ENCODE measurements at places on chromosomes 1 and 21.

- no peak for DNase-seq
These were observed 6.2 kb downstream of the TMEM59 start for GRCh38 chr1:54046671-54047383.

DNA sequence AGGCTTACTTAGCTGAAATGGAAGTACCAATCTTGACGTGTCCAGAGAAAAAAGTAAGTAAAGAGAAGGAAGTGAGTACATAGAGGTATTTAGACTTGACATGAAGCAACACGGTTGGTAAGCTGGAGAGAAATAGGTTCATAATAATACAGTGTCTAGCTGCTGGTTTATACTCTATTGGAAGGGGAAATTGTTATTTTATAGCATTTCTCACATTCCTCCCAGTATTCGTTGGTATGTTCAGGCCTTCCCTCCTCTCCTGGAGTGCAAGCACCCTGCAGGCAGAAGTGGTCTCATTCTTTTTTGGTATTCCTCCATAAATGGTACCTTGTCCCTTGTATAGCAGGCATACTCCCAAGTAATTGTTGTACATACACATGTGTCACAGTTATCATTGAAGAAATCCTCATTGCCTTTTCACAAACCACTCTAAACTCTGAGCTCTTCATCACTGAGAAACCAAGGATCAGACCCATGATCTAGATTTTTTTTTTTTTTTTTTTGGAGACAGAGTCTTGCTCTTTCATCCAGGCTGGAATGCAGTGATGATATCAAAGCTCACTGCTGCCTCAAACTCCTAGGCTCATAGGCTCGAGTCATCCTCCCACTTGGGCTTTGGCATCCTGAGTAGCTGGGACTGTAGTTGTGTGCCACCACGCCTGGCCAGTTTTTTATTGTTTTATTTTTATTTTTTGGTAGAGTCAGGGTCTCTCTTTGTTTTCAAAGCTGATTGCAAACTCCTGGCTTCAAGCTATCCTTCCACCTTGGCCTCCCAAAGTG is 9.8 kb upstream of the IPO9 start:
- no peak for DNase-seq

DNA sequence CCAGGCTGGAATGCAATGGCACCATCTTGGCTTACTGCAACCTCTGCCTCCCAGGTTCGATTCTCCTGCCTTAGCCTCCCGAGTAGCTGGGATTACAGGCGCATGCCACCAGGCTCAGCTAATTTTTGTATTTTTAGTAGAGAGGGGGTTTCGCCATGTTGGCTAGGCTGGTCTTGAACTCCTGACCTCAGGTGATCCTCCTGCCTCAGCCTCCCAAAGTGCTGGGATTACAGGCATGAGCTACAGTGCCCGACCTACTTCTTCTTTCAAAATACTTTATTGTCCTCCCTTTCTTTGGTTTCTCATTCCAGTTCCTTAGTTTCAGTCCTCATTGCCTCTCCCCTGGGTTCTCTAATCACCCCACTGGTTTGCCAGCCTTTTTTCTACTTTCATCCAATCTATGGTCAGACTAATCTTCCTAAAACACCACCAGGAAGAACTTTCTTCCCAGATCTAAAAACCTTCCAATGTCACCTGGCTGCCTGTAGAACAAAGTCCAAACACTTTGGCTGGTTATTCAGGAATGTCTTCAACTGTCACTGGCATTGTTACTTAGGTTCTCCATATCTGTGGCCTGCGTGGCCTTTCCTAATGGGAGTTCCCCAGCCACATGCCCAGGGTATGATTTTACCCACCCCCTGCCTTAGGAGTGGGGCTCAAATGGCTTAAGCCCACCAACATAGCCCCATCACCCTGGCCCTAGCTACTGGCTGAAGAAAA is 29.0 kb upstream of the SLC30A1 start:
- no peak for DNase-seq

DNA sequence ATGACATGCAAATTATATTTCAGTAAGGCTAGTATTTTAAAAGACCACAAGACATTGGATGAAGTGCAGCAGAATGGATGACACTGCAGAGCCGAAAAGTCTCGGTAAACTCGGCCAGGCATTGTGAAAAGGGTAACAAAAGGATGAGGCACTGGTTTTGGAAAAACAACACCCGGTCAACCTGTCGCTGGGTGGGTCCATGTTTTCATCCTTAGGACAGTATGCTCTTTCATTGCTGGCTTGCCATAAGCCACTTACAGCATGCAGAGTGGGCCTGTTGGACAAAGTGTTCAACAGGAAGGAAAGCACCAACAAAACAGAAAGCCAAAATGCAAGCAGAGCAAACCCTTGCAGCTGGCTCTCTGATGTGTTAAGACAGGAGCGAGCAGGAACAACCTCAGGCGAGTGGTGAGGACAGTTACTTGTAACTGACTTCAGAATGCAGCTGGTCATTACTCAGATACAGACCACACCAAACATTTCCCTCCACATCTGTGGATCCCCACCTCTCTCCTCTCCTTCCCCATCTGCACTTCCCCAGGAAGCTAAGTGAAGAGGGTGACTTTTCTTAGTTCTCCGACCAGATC is 2.9 kb upstream of the RCAN1 start:
- DNase-seq, result no peak

DNA sequence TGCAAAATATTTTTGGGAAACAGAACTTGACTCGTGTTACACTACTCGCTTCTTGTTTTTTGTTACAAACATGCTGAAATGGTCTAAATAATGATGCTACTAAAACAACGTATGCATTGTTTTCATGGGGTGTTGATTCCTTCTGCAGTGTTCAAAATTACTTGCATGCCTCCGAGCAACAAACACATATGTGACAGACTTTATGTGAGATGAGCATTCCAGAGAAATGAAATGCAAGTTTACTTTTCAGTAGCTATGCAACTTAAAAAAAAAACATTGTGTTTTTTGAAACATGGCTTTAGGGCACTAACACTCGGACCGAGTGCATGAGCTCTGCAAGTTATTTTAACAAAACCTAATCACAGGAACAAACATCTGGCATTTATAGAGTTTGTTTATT is 84.8 kb downstream of the CAMTA1 start:
- peak; percentile 36 for DNase-seq

DNA sequence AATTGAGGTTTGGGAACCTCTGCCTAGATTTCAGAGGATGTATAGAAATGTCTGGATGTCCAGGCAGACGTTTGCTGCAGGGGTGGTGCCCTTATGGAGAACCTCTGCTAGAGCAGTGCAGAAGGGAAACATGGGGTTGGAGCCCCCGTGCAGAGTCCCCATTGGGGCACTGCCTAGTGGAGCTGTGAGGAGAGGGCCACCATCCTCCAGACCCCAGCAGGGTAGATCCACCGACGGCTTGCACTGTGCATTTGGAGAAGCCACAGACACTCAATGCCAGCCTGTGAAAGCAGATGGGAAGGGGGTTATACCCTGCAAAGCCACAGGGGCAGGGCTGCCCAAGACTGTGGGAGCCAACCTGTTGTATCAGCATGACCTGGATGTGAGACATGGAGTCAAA is 354.6 kb downstream of the ZNF326 start:
- DNase-seq, result no peak

DNA sequence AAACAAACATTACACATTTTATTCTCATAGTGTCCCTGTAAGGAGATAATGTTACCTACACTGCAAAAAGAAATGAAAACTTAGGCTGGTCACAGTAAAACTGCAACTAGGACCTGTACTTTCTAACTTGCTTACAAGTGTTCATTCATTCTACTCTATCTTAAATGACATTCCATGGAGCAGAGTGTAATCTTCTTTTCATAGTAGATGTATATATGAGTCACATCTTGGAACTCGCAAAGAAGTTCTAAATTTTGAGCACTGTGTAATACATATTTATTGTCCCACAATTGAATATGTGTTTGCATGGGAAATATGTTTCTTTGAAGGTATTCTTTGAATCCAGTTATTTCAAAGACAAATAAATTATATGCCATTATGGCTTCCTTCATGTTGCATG is 1258.5 kb upstream of the ADGRL2 start:
- DNase-seq, result no peak

GRCh38 chr1:22264464-22265341 is 121.8 kb upstream of the WNT4 start:
- no peak for DNase-seq

- no peak for DNase-seq
These were observed 2.4 kb downstream of the NPHP4 start for GRCh38 chr1:5989731-5990271.

DNA sequence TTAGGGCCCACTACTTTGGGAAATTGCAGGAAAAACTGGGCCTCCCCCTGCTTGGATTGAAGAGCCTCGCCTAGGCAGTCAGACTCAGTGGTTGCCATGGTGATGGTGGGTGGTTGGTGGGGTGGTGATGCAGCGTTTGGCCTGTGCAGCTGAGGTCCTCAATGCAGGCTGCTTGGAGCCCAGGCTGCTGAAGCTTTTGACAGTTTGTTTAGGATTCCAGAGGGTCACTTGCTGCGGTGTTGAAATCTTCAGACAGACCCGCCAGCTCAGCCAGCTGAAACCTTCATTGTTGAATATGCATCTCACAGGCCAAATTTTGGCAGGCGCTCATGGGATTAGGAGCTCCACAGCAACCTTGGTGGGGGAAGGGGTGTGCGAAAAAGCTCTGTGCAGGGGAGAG is 67.9 kb downstream of the CACNA1E start:
- DNase-seq, result no peak

GRCh38 chr1:54572542-54572850 is 24.5 kb downstream of the ACOT11 start:
- no peak for DNase-seq

GRCh38 chr1:180911640-180912191 is 981 bp upstream of the KIAA1614 start:
- DNase-seq, result no peak

DNA sequence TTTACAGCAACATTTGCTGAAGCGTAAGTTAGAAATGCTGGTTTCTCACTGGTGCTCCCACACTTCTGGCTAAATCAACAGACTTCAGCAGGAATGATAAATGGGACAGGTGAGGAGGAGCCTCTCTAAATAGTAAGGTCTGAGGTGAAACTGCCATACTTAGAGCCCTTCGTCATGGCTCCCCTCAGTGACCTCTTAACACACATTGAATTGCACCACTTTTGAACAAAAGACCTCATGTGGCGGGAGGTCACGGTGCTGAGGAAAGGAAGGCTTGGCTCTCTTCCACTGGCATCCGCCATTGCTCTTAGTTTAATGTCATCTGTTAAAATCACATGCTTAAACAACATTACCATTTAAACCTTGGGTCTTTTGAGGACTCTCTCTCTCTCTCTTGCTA is 3.4 kb downstream of the MAP3K7CL start:
- DNase-seq, result no peak

DNA sequence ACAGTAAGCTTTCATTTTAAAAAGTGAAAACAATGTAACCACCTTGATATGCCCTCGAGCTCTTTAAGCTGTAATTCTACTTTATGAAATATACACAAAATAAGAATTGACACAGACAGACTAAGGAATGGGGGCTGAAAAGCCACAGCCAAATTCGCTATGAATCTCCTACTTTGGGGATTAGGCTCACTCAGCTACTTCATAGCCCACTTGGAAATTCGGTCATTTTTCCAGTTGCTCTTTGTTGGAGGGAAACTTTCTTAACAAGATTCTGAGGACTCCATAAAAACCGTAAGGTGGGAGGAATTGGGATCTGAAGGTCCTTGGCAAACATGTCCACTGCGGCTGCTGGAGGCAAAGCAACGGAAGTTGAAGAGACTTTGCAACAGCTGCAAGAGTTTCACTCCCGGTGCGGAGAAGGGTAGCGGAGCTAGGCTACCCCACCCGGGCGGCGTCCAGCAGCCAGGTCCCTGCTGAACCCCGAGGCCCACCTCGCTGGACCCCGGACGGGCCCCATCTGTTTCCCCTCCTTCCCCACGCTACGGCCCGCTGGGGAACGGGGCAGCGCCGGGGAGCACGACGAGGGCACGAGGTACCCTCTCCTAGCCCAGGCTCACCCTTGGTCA is 634 bp downstream of the MYCBP start:
- DNase-seq, result no peak

GRCh38 chr1:186207391-186208085 is 167.5 kb downstream of the TPR start:
- no peak for DNase-seq

GRCh38 chr1:6024376-6024775 is 21.3 kb upstream of the KCNAB2 start:
- DNase-seq, result no peak

DNA sequence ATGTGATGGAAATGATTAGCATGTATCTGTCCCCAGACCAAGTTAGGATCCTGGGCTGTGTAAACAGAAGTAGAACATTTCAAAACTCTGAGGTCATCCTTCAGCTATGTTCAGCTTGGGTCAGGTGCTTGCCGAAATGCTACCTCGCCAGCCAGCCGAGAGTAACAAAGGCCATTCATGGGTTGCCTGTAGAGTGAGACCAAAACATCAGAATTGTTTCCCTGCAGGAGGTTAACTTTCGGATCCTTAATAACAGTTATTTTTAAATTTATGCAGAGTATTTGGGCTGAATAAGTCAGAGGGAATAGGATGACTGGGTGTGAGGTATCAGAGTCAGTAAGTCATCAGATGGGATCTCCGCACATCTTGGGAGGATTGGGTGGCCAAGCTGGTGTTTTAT is 35.6 kb downstream of the SMYD2 start:
- no peak for DNase-seq

GRCh38 chr1:157369808-157370521 is 182.3 kb downstream of the FCRL5 start:
- DNase-seq, result peak; percentile 13

- DNase-seq, result no peak
These were observed 456.8 kb downstream of the SETD4 start for GRCh38 chr21:35603494-35603893.

DNA sequence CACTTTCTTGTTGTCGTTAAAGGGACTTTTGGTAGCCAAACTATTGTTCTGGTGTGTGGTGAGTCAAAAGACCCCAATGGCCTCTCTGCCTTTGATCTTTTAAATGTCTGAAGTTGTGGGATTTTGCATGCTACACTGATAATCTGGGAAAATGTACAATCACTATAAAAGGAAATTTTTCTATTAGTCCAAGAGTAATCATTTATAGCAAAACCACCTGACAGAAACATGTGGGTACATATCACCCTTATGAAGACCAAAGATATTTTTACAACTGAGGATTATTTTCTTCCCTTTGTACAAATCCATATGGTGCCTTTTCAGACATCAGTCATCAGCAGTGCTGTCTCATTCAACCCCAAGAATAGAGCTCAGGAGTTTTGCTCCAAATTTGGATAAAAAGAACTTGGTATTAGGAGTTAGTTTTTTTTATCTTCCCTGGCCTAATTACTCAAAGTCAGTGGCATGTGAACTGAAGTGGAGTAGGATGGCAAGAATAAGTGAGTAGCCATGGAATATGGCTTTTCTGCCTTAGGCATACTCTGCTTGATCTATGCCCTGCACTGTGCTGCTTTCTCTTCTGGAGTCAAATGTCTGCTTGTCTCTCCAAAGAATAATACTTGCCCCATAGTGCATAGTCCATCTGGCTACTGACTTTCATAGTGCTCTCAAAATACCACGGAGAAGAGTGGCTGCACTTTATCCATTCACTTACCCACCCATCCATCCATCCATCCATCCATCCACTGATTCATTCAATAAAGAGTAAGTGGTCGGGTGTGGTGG is 13.5 kb downstream of the GREM2 start:
- no peak for DNase-seq

DNA sequence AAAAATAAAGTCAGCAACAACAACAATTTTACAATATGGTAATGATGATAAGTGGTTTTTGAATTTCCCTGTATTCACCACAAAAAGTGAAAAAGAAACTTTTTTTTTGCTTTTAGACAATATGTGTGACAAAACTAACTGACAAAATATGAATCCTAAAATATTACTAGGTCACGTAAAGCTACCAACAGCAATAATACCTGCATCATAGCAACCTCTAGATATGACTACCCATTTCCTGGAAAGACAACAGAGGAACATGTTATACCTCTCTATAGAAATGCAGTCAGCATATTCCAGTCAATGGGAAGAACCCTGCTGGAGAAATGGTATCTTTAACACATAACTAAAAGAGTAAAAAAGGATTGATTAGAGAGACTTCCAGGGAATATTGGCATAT is 73.7 kb downstream of the PDE4B start:
- no peak for DNase-seq
